WERI-Rb-1 (cell line): ENCODE measurements at places on chromosomes 3 and 15.
A peak's percentile ranks its signal among the peaks of the same experiment; 100 is the strongest.

DNA sequence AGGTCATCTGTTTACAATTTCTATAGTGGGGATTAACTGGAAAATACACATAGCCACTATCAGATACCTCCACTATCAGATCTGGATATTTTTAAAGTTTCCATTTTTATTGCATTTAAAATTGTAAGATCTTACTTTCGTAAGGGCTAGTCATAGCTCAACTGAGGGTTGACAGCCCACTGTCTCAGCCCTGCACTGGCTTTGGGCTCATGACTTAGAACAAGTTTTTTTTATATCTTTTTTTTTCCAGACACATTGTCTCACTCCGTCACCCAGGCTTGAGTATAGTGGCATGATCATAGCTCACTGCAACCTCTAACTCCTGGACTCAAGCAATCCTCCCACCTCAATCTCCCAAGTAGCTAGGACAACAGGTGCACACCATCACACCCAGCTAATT lies 48.8 kb upstream of the DNAJC13 start:
- no peak for DNase-seq

DNA sequence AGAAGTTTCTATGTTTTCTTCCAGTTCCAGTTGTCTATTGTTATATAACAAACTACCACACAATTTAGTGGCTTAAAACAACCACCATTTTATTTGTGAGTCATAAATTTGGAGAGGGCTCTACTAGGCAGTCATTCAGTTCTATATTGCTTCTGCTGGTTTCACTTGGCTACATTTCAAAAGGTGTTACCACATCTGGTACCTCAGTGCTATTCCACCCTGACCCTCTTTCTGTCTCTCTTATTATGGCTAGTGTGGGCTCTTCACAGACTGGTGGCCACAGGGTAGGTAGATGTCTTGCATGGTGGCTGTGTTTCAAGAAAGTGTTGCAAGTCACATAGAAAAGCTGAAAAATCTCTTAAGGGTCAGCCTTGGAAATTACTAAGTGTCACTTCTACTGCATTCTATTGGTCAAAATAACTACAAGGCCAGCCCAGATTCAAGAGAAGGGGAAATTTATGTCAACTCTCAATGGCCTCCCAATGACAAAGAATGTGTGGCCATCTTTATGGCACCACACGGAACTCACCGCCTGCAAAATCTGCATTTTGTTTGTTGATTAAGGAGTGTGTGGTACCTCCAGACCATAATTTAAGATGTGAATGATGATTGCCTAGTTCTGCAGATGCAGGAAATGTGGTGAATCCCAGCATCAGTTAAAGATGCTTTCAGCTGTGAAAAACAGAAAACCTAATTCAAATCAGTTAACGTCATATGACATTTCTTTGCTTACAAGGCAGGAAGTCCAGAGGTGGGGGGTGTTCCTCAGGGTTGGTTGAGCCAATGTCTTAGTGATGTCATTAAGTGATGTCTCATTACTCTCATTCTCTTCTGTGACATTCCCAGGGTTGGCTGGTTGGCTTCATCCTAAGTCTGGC lies 105.8 kb upstream of the RASGRP1 start:
- DNase-seq, result no peak

- no peak for DNase-seq
These were observed 16.0 kb downstream of the GOLGA8S start for GRCh38 chr15:23370578-23370977.

- DNase-seq, result no peak
These were observed 40.5 kb downstream of the SST start for GRCh38 chr3:187629711-187630110.

GRCh38 chr3:30011237-30011803 lies 595.1 kb upstream of the TGFBR2 start:
- no peak for DNase-seq

DNA sequence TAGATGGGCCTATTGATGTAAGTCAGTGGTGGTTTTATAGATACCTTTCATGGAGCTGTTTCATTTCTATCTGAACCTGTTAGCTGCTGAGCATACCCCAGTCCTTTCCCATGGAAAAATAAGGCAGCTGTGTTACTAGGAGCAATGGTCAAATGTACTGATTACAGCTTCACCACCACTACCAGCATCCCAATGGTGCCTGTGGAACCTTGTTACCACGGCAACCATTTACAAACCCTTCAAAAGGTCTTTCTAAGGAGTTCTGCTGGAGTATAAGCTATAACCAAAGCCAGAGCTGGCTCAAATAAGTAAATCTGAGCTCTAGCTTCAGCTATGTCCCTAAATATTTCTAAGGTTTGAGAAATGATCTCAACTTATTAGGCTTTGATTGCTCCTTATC lies 133.4 kb upstream of the ACP3 start:
- no peak for DNase-seq

DNA sequence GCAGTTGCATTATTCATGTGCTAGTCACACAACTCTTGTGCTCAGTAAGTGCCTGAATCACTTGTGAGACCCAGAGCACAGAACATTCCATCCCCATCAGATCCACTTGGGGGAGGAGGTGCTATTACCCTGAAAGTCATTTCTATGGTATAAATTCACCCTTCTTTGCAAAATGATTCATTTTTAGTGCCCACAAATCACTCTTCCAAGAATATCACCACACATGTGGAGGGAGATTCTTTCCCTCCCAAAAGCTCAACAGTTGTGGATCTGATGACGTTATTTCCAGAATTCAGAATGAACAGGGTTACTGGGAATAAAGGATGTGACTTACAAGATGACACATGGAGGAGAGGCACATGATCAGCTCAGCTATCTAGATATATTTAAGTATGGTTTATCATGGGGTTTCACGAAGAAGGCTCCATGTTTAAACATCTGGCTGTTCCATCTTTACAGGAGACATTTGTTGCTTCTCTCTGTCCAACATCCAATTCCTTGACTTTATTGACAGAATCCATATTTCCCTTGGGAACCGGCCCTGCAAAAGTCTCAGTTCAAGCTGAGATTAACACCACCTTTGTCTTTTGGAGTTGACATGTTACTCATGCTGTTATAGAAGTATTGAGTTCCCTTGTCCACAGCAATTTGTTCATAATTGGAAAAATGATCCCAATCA lies 214.2 kb upstream of the PROK2 start:
- DNase-seq, result no peak

DNA sequence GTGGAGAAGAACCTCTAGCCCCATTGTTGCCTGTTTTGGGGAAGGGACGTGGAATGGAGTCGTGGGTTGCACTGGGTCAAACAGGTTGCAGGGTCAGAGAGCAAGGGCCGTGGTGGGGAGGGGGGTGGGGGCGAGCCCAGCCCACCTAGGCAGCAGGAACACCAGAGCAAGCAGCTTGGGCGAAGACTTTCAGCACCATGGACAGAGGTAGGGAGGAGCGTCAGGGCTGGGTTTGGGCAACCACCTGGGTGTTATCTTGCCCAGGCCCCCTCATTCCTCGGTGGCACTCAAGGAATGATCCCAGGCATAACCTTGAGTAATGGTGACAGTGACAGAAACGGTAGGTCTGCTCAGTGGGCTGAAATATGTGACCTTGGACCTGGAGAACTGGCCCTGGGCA lies 45.9 kb upstream of the TMEM115 start:
- no peak for DNase-seq

- no peak for DNase-seq
These were observed 232.3 kb upstream of the STAC start for GRCh38 chr3:36147934-36148558.

DNA sequence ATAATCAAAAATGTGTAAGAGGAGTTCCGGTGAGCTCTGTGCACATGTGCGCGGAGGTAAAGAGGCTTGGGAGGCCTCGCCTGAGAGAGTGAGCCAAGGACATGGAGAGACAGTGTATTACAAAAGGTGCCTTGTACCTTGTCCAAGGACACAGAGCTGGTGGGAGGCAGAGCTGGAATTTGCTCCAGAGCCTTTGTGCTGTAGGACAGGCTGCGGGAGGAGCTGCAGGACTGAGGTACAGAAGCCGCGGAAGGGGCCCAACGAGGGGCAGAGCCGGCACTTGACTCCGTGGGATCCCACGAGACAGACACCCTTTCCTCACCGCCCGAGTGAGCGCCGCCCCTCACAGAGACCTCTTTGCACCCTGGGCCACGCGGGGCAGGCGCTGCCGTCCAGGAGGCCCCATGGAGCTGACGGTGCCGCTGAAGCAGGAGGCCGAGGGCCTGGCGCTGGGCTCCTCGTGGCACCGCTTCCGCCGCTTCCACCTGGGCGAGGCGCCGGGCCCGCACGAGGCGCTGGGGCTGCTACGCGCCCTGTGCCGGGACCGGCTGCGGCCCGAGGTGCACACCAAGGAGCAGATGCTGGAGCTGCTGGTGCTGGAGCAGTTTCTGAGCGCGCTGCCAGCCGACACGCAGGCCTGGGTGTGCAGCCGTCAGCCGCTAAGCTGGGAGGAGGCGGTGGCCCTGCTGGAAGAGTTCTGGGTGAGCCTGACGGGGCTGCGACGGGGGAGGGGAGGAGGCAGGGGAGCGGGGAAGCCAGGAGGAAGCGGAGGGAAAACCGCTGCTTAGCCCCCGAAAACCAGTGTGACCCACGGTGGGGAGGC lies 68.7 kb downstream of the SLTM start:
- peak; percentile 94 for DNase-seq

DNA sequence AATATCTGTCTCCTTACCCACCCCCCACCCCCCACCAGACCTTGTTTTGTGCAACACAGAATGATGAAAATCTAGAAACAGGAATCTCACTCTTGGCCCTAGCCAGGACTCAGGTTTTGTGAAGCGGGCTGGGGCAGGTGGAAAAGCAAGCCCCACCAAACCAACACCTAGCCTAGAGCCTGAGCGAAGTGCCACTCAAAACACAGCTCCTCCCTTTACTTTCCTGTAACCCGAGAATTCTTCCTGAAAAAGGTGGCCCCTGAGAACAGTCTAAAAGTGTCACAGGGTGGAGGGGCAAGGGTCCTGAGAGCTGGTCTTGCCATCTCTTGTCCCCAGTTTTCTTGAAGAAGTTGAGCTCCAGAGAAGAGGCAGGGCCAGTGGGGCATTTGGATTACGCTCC lies 17.4 kb upstream of the RPUSD3 start:
- DNase-seq, result no peak

- no peak for DNase-seq
These were observed 114.7 kb upstream of the SLC24A5 start for GRCh38 chr15:48006031-48006511.

- DNase-seq, result no peak
These were observed 259.9 kb upstream of the RGMA start for GRCh38 chr15:93348711-93349545.

GRCh38 chr15:62306851-62307504 lies 141.9 kb upstream of the C2CD4B start:
- DNase-seq, result peak; percentile 80

GRCh38 chr3:125125821-125126245 lies 70.0 kb upstream of the HEG1 start:
- DNase-seq, result no peak

DNA sequence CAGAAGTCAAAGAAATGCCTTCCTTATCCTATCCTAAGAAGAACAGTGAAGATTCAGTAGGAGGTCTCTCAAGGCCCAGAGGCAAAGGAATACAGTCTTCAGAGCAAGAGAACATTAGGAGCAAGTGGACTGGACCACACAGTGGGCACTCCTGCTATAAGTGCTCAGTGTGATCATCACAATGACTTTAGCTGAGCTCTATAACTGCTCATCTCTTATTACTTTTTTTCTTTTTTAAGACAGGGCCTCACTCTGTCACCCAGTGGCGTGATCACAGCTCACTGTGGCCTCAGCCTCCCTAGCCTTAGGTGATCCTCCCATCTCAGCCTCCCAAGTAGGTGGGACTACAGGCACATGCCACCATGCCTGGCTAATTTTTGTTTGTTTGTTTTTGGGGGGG lies 48.1 kb downstream of the COL8A1 start:
- DNase-seq, result no peak

- DNase-seq, result peak; percentile 86
These were observed 13.4 kb upstream of the TRH start for GRCh38 chr3:129961141-129961541.

DNA sequence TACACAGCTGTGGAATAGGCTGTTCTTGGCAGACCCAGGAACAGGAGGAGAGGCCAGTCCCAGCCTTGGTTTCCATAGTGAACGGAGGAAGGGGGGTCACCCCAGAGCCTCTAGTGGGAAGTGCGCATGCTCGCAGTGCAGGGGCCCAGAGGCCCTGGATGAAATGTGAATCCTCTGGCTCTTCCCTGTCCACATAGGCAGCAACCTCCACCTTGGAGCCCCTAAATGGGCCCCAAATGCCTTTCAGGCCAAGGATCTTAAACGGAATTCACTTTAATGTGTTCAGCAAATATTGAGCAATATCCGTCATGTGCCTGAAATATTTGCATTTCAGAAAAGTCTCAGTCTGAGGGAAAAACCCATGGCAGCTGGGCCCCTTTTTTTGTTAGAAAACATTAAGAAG lies 3.3 kb upstream of the NDN start:
- DNase-seq, result peak; percentile 73

DNA sequence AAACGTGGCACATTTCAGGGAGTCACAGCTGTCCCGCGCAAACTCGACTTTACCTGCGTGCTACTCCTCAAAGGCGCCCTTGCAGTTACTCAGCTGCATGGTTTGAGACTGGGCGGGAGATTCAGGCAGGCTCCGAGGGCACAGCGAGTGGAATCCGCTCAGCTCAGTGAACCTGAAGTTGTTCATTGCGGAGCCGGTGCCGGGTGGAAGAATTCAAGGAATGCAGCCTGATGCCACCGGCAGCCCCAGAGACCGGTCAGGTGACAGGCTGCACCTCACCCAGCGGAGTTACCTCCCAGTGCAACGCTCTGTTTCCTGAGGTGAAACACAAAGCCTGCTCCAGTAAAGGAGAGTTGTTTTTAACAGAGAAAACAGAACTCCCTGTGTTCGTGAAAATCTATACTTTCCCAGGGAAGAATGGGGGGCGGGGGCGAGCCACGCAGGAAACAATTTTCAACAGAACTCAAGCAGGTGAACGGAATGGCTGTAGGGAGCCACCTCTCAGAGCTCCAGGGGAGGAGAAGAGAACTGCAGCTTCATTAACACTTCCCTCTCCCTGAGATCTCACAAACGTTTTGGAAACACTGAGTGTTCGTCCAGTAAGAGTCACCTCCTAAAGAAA lies 3.8 kb downstream of the VEPH1 start:
- DNase-seq, result no peak

GRCh38 chr3:157075693-157076420 lies 84.1 kb downstream of the CCNL1 start:
- DNase-seq, result no peak

DNA sequence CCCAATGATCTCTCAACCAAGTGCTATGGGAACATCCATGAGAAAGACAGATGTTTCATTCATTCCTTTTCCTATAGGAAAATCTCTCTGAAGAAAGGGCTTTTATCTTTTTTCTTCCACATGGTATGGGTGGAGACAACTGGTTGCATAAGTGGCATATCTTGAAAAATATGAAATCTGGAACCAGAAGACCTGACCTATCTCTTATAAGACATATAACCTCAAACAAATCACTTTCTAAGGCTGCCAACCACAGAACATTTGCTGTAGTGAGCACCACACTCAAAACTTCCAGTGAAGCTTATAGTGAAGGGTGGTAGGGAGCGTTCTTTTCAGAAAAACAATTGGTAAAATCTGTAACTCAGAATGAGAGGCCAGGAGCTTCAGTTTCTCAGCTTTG lies 58.5 kb downstream of the SHQ1 start:
- no peak for DNase-seq

- no peak for DNase-seq
These were observed 468.0 kb upstream of the TBL1XR1 start for GRCh38 chr3:177665122-177665808.

GRCh38 chr3:101010296-101010695 lies 17.1 kb upstream of the ABI3BP start:
- no peak for DNase-seq
